ENCODE measurements at places on chromosomes 2 and 18. TPM values are rescaled to one million over a fixed set of nuclear protein-coding genes. Genes with fewer than 3 reads are reported as not detected.

DNA sequence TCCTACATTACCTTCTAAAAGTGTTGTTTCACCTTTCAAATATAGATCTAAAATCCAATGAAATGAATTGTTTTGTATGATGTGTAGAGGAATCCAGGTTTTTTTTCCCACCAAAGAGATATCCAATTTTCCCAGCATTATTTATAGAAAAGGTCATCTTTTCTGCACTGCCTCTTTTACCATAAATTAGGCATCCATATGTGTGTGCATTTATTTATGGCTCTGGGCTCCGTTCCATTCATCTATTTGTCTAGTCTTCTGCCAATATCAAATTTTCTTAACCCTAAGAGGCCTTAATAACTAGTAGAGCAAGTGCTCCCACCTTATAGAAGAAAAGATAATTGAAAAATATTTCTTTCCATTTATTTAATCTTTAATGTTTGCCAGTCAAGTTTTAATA is 88.3 kb downstream of the ATAD2B start:
- DNase-seq, result no peak

GRCh38 chr18:44170208-44170880 is 510.3 kb upstream of the SETBP1 start:
- no peak for DNase-seq

DNA sequence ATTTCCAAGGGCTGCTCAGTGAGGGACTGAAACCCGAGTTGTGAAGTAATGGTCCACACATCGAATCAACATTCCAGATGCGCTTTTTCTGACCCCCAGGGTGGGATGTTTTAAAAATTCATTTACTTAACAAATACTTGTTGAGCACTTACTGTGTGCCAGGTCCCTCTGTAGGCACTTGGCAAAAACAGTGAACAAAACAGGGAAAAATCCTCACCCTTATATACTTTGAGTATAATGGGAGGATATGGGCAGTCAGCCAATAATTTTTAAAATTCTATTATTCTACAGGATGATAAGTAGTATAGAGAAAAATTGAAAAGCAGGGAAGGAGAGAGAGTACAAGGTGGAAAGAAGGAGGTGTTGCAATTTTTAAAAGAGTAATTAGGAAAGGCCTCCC is 31.3 kb upstream of the AFTPH start:
- no peak for DNase-seq

GRCh38 chr2:135909976-135910375 is 33.7 kb upstream of the MCM6 start:
- DNase-seq, result no peak

GRCh38 chr2:44804406-44805265 is 136.9 kb upstream of the SIX3 start:
- DNase-seq, result no peak

- DNase-seq, result no peak
Observed at GRCh38 chr2:235542733-235543127, 48.9 kb downstream of the AGAP1 start.

DNA sequence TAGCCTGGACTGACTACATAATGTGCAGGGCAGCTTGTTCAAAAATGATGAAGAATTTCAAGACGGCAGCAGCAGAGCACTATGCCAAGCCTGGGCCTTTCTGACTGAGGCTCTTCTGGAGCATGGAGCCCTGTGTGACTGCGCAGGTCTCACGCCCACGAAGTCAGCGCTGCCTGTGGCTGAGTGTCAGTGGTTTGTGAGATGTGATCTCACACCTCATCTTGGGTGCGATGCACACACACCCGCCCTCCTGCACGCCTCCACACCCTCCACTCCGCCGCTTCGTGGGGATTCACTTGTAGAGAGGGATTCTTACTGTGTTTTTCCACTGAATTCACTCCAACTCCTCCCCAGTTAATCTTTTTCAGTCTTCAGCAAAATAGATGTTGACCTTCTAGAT is 103.9 kb downstream of the VIT start:
- DNase-seq, result no peak

DNA sequence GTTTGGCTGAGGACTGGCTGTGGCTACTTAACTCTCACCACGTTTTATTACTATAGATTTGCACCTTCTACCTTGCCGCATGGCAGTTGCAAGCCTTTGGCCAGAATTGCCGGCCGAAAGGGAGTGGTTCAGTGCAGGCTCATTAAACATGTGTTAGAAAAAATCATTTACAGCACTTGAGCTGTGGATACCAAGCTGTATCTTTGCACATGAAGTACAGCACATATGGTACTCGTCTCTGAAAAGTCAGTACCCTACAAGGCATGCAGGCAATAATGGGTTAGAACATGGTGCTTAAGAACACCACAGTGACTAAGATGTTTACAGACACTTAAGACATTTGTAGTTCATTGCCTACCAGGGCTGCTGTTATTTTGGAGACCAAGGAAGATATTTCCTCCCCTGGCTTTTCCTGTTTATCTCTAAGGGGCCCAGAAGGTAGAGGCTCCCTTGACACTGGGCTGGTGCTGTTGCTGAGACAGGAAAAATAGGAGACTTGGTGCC is 103.1 kb downstream of the ZNF532 start:
- DNase-seq, result no peak

DNA sequence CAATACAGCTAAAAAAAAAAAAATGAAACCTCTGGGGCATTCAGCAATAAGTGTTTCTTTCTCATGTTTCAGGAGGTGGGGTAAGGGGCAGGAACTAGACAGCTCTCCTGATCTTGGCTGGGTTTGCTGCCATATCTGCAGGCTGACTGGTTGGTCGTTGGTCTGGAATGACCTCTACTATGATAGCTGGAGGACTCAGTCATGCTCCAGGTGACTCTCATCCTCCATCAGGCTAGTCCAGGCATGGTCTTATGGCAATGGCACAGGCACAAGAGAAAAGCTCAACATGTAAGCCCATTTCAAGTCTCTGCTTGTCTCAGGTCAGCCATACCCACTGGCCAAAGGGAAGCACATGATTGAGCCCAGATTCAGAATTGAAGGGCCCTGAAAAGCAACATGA is 9.5 kb upstream of the SLC1A4 start:
- no peak for DNase-seq

GRCh38 chr2:86036669-86037138 is 69.0 kb downstream of the POLR1A start:
- no peak for DNase-seq

GRCh38 chr18:31555971-31556747 is 35.5 kb upstream of the TTR start:
- peak; percentile 43 for DNase-seq

FAM237A gene
- not detected for total RNA-seq

SPEG gene
- 13.4 TPM for total RNA-seq

- no peak for DNase-seq
Observed at GRCh38 chr2:108413711-108414095, 35.3 kb upstream of the GCC2 start.
